GM12878 (cell line): ENCODE measurements at places on chromosomes 3 and 15. TPM values are rescaled to one million over a fixed set of nuclear protein-coding genes. Genes with fewer than 3 reads are reported as not detected.

DNA sequence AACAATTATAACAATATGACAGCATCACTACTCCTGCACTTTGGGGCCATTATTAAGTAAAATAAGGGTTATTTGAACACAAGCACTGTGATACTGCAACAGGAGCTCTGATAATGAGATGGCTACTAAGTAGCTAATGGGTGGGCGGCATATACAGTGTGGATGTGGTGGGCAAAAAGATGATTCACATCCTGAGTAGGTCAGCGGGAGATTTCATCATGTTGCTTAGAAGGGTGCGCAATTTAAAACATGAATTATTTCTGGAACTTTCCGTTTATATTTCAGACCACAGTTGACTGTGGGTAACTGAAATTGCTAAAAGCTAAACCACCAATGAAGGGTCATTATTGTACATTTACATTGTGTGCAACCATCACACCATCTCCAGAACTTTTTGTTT, 42.3 kb downstream of the FBXO22 start:
- no peak for DNase-seq

FOXB1 gene
- polyA plus RNA-seq: not detected in 2 replicates

GRCh38 chr3:87335931-87336330, 59.5 kb upstream of the POU1F1 start:
- no peak for DNase-seq

DNA sequence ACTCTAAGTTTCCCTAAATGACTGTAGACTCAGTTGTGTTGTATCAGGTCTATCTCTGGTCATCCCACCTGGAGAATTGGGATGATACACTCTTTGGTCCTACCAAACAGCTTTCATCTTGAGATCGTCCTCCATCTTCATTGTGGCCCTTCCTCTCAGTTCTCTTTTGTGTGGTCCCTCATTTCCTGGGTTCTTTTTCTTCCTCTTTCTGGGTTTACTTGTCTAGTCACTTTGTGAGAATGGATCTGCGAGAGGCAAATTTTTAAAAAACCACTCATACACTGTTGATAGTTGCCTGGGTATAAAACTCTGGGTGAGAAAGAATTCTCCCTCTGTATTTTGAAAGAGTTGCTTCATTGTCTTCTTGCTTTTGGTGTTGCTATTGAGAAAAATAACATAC, 6.0 kb upstream of the AMOTL2 start:
- DNase-seq: no peak

FBXO40 gene
- polyA plus RNA-seq: 0.04 and 0.05 TPM in 2 replicates

GRCh38 chr15:93987068-93987467, 244.3 kb upstream of the MCTP2 start:
- DNase-seq: no peak

DNA sequence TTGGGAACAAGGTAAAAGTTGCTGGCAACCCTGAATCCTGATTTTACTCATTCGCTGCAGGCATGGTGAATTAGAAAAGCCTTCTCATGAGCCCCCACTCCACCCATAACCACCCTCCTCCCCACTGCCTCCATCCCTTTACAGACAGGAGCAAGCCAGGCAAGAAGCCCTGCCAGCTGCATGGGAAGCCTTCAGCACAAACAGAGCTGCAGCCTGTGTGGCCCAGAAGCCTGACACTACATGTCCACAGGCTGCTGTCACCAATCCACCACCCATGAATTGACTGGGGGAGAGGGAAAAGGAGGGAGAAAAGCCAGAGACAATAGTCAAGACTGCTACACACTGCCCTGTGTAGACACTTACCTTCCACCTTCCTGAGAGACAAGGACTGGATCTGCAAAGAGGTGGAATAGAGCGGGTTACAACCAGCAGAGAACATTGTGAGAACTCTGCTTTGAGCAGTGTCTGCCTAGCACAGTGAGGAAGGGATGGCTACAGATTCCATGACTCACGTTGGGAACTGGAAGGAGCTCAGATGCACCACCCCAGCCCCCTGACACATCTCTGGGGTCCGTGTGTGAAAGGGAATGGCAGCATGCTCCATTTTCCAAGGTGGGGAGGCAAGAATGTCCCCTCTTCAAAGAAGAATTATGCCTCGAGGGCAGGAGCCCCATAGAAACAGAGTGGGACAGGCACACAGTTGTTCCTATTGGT, 33.9 kb downstream of the DZIP1L start:
- no peak for DNase-seq

DNA sequence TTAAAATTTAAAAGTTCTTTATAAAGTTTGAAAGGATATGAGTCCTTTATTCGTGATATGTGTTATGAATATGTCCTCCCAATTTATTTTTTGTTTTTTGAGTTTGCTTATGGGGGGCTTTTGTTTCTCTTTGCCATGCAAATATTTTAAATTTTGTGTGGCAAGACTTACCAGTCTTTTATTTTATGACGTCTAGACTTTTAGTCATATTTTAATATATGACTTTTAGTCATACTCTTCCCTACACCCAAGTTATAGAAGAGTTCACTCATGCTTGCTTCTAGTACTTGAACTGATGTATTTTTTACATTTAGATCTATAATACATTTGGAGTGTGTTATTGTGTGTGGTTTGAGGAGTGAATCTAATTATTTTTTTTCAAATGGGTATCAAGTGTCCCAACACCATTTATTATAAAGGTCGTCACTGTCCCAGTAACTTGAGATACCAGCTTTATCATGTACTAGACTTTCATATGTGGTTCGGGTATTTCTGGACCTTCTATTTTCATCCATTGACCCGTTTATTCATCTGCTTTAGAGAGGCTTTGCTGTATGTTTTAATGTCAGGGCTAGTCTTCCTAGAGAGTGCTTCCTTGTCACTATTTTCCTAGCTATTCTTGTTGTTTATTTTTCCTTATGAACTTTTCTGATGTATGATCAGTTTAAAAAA, 755 bp downstream of the PARP15 start:
- no peak for DNase-seq

DNA sequence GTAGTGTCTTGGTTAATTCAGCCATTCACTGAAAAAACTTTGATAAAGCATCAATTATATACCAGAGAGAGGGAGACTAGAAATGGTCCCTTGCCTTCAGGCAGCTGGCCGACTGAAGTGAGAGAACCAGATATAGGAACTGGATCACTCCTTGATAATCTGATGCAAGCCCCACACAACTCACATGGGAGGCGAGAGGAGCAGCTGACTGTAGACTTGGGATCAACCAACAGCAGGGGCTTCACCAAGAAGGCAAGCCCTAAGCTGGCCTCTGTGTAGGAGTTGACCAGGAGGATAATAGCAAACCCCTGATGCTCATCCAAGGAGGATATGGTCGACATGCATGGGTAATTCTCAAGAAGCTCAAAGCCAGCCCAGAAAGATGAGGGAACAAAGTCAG, 133.1 kb downstream of the SRGAP3 start:
- no peak for DNase-seq

POPDC2 gene
- polyA plus RNA-seq: 1.8 and 3.9 TPM in 2 replicates

PLSCR2 gene
- polyA plus RNA-seq: not detected in 2 replicates

DNA sequence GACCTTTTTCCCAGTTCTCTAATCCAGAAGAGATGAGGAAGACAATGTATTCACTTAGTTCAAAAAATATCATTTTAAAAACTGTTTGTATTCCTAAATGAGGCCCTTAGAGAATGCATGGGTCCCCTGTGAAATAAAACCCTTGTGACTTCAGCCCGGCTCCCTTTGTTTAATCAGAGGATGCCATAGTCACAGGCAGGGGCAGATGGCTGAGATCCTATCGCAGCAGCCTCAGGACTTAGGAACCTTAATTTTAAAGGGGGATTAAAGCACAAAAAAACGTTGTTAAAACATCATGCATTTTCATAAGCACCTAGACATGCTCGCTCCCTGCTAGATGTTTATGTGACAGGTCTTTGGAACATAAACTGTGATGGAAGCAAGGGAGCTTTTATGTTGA, 176.6 kb downstream of the IL20RB start:
- no peak for DNase-seq

DNA sequence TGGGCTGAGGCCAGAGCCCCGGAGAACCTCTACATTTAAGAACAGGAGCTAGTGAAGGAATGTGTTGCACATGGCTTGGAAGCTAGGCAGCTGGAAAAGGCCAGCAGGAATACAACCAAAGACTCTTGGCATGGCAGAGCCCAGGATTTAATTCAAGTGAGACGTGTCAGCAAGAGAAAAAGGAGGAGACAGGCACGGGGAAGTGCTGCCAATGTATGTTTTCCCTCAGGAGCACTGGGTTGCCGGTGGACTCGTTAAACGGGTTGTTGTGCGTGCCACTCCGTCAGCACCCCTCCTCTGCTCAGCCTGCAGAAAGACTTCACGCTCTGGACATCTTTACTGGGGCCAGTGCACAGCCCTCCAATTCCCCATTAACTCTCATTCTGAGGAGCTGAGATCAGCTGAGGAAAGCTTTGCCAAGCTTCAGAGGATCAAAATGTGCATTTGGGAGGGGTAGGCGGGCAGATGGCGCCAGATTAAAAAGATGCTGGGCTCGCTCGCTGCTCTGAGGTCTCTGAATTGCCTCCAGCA, 103.7 kb downstream of the PDZRN3 start:
- no peak for DNase-seq

SLC6A1 gene
- not detected in 2 replicates for polyA plus RNA-seq

GRCh38 chr3:195550723-195551122, 7.6 kb upstream of the PPP1R2 start:
- no peak for DNase-seq

DNA sequence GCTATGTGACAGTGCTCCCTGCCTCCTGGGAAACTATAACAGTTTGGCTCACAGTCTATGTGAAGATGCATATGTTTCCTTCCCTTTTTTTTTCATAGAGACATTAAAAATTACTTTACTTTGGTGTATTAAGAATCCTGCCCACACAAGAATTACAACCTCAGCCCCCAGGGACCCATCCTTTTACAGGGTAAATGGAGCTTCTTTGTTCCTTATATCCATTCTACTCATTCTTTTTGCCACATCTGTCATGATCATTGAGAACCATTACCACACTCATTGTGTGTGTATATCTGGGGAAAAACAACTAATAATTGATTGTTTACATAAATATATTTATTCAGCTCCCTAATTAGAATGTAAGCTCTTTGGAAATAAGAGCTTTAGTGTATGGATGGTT, 157.4 kb downstream of the SSR3 start:
- DNase-seq: no peak

DNA sequence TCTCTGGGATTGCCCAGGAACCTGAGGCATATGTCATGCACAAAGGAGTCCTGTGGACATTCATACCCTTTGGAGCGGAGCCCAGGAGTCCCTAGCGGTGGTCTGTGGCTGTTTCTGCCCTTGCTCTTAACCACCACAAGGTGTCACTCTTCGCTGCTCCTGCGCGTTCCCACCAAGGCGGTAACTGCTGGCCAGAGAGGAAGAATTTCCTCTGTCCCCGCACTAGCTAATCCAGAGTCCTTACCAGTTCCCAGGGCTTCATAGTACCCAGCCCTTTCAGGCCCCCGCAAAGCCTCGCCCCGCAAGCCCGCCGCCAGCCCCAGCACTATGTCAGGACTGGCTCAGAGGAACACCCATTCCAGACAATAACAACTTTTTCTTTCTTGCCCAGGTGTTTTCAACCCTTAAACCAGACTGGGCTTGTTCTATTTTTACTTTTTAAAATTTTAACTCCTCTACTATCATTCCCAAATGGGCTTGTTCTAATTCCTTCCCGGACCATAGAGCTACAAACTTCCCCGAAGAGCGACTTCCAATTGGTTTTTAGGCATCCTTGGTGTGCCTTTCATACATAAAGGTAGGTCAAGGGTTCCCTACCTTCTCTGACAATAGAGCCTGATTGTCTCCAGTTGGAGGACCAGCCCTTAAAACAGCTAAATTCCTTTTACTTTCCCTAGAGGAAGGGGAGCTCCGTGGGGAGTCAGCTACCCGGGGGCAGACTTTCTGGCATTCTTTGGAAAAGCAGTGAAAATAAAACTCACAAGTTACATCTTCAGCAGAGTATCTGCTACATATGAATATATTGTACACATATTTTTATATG, 31.8 kb upstream of the ZNF774 start:
- DNase-seq: peak; percentile 45

CCDC54 gene
- polyA plus RNA-seq: not detected in 2 replicates

DNA sequence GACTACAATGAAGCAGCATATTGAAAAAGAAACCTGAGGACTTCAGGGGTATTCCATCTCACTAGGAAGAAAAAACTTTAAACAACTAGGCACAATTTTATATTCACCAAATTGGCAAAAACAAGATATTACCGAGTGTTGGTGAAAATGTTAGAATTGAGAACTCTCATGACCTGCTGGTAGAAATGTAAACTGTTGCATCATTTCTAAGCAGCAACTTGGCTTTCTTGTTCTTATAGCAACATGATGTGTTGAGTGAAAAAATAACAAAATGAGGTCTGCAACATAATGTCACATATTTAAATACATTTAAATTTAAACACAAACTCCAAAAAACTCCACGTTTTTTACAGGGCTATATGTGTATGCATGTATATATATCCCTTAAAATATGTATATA, 59.0 kb upstream of the SPPL2A start:
- no peak for DNase-seq

DNA sequence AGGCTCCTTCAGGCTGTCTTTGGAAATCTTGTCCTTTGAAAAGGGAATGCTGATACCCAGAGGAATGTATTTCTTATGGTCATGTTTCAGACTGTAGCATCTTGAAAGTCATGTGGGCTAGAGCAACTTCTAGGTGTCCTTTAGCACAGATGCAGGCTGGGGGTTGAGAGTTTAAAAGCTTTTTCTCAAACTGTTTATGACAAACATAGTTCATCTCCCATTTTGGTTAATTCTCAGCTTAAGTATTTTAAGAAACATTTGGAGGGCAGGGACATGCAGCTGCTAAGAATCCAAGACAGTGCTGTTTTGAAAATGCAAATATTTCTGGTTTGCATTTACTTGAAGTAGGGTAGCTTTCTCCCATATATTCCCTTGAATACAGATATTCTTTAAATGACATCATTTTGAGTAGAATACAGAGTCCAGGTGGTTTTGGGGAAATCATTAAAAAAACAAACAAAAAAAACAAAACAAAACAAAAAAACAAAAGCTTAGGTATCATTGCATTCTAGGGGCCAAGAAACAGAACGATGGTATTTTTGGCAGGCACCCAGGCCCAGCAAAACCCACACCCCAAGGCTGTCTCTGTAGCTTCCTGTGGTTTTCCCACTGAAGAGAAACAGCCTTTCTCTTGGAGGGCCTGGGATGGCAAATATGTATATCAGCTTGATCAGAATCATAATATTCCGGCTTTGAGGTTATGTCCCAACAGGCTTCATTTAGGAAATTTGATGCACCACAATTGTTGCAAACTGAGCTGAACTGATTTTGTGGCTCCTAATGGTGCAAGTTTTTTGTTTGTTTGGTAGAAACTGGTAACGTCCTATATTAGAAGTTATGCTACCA, 120.0 kb downstream of the ATG7 start:
- DNase-seq: no peak

GRCh38 chr3:120497336-120497735, 46.5 kb upstream of the FSTL1 start:
- DNase-seq: no peak

GCNT3 gene
- polyA plus RNA-seq: 0.20 and 0.28 TPM in 2 replicates

- no peak for DNase-seq
Measured at GRCh38 chr3:193793123-193793522, 200.1 kb downstream of the OPA1 start.

DNA sequence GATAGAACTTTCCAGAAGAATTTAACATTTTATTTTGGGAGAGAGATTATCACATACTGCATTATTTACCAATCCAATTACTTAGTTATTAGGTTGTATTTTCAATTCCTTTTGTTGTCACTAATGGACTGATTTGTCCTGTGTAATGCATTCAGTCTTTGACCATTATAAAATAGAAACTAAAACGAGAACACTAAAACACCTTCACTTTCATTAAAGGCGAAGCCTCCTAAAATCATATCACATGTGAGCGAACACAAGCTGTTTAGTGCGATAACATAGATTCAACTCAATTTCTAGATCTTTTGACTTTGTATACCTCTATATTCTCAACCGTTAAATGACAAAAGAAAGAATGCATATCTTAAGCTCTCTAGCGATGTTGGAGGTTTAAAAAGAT, 253.4 kb downstream of the VGLL3 start:
- DNase-seq: no peak
